Activated CD8-positive, alpha-beta memory T cell treated with anti-CD3 and anti-CD28 coated beads for 48 hours (primary cell): ENCODE measurements at places on chromosomes 2 and 18.

GRCh38 chr2:41924709-41925408 is 123.0 kb upstream of the PKDCC start:
- DNase-seq: no peak

DNA sequence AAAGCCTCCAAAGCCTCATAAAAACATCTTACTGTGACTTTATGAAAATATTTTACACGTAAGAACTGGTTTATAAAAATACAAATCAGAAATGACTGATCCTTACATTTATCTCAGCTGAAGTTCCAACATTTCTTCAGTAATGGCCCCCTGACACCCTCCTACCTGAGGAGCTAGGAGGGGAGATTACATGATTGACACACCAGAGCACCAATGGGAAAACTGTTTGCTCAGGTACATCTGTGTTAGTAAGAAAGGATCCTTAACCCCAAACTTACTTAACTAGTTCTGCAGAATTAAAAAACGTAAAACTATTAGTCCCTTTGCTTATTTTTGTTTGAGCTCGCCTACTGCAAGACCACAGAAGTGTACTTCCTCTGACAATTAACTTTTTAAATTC is 27.0 kb downstream of the ENOSF1 start:
- no peak for DNase-seq

DNA sequence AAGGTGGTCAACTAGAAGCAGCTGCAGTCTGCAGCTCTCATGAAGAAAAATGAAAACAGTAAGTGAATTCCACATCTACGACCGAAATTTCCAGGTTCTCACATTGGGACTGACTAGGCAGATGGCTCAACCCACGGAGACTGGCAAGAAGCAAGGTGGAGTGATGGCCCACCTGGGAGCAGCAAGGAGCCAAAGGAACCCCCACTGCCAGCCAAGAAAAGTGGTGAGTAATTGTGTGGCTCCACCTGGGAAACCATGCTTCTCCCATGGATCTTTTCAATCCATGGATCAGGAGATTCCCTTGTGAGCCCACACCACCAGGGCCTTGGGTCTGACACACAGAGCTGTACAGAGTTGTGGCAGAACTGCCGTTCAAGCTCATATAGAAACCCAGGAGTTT is 64.0 kb downstream of the ZSWIM2 start:
- DNase-seq: no peak

DNA sequence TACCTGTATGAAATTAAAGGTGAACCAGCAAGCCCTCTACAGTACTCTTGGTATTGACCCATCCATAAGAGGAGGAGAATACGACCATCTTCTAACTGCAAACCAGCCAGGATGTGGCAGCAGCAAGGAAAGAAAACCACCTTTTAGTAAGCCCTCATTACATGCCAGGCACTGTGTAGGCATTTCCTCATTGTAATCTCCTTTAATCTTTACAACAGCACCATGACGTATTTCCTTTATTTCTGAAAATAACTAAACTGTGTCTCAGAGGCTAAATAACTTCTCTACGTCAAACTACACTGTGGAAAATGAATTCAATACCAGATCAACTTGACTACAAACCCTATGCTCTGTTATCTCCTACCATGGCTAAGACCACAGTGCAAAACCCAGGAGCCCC is 18.2 kb downstream of the WDR35 start:
- DNase-seq: no peak

GRCh38 chr2:9103663-9104277 is 100.3 kb upstream of the MBOAT2 start:
- DNase-seq: no peak

DNA sequence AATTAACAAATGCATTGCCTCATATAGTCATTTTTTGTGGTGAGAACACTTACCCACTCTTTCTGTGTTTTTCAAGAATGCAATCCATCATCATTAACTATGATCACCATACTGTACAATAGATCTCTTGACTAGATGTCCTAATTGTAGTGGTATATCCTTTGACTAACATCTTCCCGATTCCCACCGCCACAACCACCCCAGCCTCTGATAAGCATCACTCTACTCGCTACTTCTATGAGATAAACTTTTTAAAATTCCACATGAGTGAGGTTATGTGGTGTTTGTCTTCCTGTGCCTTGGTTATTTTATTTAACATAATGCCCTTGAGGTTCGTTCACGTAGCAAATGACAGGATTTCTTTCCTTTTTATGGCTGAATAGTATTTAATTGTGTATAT is 6.6 kb downstream of the VWA3B start:
- no peak for DNase-seq

DNA sequence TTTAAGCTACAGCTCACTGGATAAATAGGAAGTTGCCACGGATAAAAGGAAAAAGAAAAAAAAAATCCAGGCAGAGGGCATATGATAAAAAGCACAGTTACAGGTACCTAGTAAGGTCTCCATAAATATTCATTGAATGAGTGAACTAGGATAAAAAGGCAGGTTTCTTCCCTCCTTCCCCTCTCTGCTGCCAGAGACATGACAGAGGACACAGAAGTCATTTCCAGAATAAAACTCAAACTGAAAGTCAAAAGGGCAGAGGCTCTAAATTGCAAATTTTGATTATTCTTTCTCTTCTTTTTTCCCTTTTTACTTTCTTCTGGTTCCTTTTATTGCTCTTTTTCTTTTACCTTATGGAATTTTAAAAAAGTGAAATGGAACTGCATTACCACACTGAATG is 7.7 kb downstream of the CD302 start:
- DNase-seq: no peak

DNA sequence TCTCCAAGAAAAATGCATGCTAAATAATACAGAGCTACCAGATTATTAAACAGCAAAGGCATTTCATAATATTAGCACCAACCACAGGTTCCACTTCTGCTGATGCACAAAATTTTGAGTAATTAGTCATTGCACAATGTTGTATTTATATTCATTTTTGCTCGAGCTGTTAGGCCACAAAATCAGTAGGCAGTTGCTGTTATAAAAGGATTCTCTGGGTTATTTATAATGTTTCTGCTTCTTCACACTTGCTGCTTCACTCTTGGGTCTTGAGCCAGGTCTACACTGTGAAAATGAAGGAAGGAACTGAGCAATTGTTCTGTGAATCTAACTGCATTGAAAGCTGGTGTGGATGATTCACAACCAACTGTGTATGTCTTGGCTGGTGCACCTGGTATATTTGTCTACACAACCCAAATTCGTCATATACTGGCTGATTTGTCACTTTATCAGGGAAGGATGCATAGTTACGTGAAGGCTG is 38.3 kb downstream of the MRPL33 start:
- DNase-seq: no peak

- no peak for DNase-seq
Observed at GRCh38 chr18:59268721-59269562, 4.3 kb downstream of the RAX start.

DNA sequence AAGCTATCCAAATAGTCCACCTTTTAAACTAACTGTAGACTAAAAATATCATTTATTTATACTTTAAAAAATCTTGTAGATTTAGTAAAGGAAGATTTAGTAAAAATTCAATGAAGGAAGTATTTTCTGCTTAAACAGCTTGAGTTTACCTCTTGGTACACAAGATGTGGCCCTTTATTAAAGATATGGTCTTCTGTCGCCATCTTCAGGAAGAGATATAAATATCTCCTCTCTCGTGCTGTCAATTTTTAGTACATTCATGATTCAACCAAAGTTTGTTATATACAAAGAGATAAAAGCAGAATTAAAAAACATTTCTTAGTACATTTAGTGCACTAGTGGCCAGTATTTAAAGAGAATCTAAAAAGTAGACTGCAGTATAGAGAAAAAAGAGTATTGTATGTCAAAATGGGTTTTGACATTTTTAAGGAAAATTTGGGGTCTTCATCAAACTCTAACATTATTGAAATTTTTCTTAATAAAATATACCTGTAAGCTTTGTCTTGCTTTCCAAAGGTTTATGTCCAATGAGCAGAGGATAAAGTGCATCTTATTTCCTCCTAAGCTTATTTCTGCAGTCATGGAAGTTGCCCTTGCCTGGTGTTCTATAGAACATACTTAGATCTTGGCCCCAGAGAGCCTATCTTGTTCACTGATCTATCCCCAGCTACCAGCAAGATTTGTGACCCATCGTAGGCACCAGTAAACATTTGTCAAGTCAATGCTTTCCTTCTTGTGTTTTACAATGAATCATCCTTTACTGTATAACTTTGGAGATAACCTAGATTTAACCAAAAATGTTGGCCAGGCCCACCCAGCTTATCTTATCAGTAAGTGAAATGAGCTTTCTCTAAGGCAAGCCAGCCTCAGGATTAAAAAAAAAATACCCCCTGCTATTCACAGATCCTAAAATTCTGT is 18.5 kb upstream of the EML6 start:
- DNase-seq: no peak

DNA sequence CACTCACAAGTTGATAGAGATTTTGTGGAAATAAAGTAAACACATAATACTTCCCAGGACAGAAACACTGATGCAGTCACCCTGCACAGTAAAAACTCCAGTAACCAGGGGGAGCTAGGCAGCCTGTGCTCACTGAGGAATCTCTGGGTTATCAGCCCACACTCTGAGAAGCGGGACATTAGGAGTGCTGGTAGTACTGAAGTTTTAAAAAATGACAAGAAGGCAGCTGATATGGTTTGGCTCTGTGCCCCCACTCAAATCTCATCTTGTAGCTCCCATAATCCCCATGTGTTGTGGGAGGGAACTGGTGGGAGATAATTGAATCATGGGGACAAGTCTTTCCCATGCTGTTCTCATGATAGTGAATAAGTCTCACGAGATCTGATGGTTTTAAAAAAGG is 31.4 kb downstream of the KCTD1 start:
- DNase-seq: no peak

GRCh38 chr2:75459565-75460310 is 101.0 kb downstream of the EVA1A start:
- no peak for DNase-seq

DNA sequence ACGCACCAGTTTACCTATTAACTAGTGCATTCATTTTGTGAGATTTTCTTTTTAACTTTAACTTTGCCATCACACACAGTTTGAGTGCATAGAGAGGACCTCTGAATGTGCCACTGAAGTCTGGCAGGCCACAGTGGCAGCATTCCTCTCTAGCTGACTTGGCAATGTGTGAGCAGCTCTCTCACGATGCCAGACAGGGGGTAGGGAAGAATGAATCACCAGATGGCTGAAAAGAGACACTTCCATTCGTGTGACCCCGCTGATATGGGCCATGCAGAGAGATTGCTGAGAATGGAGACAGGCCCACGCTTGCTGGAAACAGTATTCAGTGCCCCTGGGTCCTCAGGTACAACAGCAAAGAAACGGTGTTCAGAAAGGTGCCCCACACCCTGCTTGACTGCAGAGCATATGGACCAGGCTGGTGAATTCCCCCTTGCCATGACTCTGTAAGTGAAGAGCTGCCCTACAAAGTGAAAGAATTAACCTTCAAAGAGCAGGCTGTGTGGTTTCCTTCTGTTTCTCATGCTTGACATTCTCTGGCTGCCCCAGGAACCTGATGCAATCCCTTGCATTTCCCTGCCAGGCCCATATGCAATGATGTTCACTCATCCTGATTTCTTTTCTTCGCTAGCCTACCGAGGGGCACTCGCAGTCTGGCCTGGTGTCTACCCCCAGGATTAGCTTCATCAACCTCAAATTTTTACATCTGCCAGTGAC is 236.1 kb downstream of the CDH20 start:
- no peak for DNase-seq

DNA sequence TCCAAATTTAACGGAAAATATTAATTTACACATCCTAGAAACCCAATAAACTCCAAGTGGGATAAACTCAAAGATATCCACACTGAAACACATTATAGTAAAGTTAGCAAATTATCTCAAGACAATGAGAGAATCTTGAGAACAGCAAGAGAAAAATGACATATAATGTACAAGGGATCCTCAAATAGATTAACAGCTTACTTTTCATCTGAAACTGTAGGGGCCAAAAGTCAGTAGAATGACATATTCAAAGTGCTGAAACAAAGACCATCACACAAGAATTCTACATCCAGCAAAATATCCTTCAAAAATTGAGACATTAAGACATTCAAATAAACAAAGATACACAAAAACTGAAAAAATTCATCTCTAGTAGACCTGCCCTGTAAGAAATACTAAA is 18.7 kb upstream of the METTL21A start:
- DNase-seq: no peak
